ENCODE measurements at places on chromosomes 5 and 9.
A peak's percentile ranks its signal among the peaks of the same experiment; 100 is the strongest.

DNA sequence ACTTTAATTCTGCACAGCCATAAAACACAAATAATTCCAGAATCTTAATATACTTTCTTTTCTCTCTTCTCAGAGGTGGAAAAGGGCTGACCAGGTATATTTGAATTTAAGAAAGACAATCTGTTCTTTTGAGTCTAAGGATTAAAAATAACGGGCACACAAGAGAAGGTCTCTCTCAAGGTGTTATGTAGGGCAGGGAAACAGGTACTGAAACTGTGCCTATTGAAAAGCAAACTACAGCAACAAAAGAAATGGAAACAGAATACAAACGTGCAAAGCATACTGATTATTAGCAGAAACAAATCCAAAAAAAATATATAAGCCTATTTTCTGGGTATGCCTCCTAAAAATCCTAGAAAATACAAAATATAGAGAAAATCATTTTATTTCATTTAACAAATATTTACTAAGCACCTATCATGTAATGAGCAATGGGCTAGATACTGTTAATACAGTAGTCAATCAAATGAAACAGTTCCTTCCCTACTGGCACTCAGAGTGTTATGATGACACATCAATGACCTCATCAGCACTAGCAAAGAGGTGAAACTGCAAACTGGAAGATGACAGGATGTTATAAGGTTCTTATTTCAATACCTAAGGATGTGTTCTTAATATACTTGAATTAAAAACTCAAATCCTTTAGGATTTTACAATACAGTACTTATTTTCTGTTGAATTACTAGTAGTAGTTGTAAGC is 87.7 kb downstream of the AUH start:
- DNase-seq = peak; percentile 69

GRCh38 chr5:60494144-60494543 is 205.8 kb downstream of the DEPDC1B start:
- no peak for DNase-seq

DNA sequence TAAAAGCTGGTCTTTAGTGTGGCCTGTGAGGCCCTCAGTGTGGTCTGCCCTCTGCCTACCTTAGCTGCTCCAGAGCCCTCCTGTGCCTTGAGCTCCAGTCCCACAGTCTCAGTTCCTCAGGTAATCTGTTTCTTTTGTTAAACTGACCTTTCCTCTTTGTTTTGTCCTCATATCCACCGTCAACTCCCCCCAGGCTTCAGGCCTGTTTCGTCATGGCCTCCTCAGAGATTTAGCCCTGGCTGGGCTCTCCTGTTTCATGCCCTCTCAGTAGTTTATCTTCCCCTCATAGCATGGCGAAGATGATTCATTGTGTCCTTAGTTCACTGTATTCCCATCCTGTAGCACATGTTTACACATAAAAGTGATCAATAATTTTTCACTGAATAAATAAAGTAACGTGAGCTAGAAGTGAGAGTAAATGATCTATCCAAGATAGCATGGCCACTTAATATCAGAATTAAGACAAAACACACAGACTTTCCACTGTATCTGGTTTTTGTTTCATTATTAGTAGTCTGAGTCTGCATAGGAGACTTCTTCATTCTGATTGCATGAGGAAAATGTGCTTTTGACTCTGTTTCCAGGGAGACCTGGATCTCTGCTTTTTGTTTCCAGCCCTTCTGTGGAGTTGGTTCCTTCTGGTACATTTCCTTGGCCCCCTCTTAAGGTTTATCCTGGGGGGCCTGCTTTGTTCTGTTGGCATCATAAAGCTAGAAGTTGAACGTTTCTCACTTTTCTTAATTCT is 70.5 kb downstream of the SNX24 start:
- peak; percentile 42 for DNase-seq

DNA sequence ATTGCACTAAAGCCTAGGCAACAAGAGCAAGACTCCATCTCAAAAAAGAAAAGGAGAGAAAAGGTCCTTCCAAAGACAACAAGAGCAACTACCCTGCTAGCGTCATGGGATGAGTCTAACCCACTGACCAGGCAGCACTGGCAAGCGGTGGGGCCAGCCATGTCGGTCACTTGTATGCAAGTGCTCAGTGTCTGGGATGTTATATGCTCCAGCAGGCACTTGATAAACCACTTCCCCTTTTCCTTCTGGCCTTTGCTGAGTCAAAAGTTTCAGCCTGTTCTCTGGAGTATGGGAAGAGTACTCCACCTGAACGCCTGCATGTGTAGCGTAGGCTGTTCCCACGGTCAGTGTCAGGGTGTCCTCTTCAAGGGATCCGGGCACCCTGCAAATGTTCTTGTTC is 9.2 kb upstream of the MXD3 start:
- peak; percentile 81 for DNase-seq

- DNase-seq = no peak
Measured at GRCh38 chr5:31280210-31280609, 86.7 kb downstream of the CDH6 start.

GRCh38 chr5:115774684-115775083 is 41.8 kb downstream of the CDO1 start:
- DNase-seq = no peak

DNA sequence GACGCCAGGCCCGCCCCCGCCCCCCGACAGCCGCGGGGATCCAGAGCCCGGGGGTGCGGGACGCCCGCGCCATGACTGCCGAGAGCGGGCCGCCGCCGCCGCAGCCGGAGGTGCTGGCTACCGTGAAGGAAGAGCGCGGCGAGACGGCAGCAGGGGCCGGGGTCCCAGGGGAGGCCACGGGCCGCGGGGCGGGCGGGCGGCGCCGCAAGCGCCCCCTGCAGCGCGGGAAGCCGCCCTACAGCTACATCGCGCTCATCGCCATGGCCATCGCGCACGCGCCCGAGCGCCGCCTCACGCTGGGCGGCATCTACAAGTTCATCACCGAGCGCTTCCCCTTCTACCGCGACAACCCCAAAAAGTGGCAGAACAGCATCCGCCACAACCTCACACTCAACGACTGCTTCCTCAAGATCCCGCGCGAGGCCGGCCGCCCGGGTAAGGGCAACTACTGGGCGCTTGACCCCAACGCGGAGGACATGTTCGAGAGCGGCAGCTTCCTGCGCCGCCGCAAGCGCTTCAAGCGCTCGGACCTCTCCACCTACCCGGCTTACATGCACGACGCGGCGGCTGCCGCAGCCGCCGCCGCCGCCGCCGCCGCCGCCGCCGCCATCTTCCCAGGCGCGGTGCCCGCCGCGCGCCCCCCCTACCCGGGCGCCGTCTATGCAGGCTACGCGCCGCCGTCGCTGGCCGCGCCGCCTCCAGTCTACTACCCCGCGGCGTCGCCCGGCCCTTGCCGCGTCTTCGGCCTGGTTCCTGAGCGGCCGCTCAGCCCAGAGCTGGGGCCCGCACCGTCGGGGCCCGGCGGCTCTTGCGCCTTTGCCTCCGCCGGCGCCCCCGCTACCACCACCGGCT is 1.0 kb downstream of the FOXE1 start:
- DNase-seq = peak; percentile 50

DNA sequence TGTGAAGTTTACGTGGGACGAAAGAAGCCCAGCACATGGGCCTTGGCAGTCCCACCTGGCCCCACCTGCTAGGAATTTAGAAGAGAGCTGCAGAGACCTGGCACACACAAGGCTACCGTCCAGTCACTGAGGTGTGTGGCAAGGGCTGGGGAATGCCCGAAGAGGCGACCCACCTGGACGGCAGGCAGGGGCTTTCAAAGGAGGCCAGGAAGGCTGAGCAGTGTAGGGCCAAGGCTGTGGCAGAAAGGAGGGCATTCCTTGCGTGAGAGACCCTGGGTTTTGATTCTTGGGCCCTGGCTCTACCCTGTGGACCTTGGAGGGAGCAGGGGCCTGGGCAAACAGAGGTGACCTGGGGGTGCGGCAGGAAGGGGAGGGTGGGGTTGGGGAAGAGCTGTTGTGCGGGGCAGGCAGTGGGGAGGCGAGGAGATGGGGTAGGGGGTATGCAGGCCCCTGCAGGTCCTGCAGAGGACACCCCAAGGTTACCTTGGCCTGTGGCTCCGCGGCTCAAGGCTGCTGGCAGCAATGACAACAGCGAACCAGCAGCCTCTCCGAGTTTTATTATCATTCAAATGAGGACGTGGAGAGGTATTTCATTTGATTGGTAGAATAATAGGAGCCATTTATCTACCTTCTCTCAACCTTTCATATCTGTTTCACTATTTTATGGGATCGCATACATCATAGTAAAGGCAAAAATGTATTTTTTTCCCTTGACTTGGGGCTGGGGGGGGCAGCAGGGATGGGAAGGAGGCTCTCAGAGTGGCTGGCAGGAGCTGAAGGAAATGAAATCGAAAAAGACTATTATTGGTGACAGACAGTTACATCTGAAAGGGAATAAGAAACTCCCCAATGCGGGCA is 24.8 kb downstream of the TSPAN17 start:
- no peak for DNase-seq

DNA sequence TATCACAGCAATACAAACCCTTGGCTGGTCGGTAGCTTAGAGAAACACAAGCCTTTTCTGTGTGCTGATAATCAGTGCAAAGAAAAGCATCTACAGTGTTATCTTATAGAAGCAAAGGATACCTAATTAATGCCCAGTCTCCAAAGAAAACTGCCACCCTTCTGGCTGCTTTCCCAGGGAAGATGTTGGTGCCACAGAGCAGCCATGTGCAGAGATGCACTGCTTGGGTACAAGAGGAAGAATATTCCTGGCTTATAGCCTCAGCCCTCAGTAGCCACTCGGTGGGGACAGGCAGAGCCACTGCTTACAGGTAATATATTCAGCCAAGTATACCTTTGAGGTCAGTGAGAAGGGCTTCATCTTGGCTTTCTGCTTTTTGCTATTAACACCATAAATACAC is 185.3 kb downstream of the PCSK1 start:
- no peak for DNase-seq

- no peak for DNase-seq
Measured at GRCh38 chr5:36227046-36227445, 14.7 kb downstream of the NADK2 start.

GRCh38 chr5:581266-581665 is 30.9 kb upstream of the CEP72 start:
- no peak for DNase-seq

DNA sequence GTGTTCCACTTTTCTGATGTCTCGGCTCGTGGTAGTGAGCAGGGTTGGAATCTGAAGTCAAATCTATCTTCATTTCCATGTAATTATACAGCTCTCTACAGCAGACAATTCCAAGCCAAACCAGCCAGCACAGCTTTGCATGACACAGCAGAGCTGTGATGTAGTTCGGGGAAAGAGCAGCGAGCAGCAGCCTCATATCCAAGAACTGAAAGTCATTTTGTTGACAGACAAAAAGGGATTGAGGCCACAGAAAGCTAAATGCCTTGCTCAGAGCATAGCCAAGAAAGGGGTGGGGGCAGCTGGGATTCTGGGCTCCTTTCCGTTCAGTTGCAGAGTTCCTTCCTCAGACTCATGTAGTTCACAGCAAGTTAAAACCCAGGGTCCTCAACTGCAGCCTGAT is 32.1 kb downstream of the LCP2 start:
- no peak for DNase-seq

- DNase-seq = no peak
Measured at GRCh38 chr5:22889720-22890119, 36.6 kb upstream of the CDH12 start.

DNA sequence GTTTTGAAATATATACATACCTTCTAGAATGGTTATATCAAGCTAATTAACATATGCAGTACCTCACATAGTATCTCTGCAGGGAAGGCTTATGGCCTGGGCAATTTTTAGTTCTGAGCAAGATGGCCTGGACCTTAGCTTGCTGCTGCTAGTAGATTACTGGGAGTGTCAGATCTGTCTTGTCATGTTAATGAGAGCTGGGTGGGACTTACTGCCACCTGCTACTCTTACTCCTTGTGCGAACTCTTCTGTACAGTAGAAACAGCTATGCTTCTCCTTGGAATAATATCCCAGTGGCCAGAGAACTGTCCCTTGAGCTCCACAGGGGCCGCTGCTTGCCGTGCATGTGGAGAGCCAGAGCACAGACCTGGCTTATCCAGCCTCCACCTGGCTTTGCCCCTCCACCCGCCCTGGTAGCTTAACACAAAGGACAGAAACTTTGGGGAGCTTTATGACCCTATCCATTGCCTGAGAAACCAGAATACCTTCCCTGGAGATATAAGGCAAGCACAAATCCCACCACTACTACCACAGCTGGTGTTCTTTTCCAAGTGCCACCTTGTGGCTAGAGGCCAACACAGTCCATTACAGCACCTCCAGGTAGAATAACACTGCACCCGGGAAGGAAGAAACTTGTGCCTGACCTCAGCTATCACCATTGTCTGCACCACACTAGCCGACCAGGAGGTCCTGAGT is 74.4 kb upstream of the RUSC2 start:
- no peak for DNase-seq

DNA sequence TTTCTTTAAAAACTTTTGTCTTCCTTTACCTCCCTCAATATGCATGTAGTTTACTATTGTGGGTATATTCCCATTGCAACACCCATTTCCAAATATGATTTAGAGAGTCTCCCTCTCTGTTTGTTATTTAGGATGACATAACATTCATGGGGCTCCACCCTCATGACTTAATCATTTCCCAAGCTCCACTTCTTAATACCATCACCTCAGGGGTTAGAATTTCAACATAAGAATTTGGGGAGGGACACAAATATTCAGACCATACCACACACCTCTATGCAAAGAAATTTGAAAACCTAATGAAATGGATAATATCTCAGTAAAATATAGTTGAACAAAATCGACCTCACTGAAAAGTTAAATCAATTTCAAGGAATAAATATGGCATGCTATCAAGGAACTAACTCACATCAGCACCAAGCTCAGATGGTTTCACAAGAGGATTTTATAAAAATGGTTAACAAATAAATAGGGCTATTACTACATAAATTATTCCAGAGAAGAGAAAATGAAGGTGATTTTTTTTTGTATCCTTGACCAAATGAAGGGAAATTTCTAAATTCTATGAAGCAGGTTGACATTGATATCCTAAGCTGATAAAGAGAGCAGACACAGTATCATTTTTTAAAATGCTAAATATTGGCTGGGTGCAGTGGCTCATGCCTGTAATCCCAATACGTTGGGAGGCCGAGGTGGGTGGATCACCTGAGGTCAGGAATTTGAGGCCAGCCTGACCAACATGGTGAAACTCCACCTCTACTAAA is 20.2 kb upstream of the UBTD2 start:
- DNase-seq = peak; percentile 30

DNA sequence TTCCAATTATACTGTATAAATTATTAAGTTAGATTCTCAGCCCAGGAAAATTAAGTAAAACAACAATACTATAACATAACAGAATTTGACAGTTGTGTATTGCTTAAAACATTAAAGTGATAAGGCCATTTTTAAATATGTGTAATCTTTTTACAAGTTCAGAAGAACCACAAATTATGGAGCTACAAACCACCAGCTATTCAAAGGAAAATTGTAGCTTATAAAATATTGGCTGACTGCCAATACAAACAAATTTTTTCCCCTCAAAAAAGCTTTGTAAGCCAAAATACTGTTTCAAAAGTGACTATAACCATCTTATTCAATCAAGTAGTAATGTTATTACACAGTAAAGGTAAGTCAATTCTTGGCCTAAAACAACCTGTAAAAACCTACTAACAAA is 21.9 kb downstream of the STRBP start:
- DNase-seq = no peak
